Frontal cortex (tissue), 4 donors: ENCODE measurements at places on chromosomes 4 and X. TPM values are rescaled to one million over a fixed set of nuclear protein-coding genes. Genes with fewer than 3 reads are reported as not detected.

DNA sequence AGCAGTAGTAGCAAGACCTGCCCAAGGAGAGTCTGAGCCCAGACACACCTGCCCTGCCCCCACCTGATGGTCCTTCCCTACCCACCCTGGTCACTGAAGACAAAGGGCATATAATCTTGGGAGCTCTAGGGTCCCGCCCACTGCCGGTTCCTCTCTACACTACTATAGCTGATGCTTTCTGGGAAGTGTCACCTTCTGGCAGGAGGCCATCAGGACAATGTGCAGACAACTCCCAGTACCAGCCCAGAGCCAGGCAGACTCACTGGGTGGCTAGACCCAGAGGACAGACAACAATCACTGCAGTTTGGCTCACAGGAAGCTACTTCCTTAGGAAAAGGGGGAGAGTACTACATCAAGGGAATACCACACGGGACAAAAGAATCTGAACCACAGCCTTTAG lies 312.7 kb downstream of the SPRY1 start:
- DNase-seq: no peak

BEND2 gene
- not detected for total RNA-seq

GRCh38 chrX:51759055-51759839 lies 16.0 kb downstream of the GSPT2 start:
- DNase-seq: no peak

DNA sequence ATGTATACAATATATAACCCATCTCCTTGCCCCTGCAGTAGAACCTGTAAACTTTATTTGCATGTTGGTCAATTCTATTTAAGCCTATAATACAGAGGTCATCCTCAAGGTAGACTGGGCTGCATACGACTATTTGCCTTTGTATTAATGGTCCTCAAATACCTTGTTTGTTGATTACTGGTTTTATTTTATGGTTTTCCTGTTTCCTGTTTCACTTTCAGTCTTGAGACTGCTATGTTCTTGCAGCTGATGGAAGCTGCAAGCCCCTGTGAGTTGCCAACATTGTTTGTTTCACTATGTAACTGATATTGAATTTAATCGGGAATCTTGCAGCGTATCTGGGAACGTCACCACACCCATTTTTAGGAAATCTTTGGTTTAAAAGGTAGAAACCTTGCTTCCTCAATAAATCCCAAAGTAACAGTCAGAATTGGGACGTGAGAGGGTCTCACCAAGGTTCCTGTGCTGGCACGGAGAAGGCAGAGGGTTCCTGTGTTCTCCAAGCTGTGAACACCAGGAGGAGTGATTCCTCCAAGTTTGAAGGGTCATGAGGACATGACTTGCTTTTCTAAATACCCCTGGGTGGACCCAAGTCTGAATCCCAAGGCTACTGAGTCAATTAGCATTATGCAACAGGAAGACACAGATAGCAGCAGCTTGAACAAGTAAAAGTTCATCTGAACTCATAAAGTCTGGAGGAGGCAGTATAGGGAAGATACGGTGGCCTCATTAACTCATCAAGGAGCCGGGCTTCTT lies 110.6 kb upstream of the PNPLA4 start:
- DNase-seq: no peak

TNIP3 gene
- total RNA-seq: under 0.01 TPM

GRCh38 chrX:18757956-18758932 lies 50.8 kb downstream of the PPEF1 start:
- no peak for DNase-seq

HDX gene
- total RNA-seq: 11.4 TPM

GPR119 gene
- total RNA-seq: not detected

SLC30A9 gene
- 112 TPM for total RNA-seq

DNA sequence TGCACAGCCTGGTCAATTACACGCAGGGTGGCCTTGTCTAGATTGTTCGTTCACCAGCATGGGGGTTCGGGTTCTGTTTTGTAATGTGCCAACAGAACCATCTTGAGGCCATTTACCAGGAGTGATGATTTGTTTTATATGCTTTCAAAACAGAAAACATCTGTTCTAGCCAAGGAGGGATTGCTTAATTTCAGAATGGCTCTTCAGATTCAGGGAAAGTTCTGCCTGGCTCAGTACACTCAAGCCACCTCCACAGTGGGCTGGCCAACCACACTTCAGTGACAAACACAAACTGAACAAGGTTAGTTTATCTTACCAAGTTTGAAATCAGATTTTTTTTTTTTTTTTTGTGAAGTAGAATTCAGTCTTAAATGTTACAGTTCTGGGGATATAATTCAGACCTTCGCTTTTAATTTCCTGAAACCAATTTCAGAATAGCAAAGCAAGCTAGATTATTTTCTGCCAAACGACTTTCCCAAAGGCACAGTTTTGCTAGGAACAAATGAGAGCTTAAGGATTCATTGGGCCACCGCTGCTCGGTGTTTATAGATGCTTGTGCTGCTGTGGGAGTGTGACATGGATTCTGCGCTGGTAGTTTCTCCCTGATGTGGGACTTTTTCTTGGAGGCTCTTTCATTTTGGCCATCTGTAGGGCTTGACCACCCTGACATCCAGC lies 23.4 kb downstream of the SMS start:
- no peak for DNase-seq

GAGE13 gene
- not detected for total RNA-seq

- DNase-seq: no peak
Observed at GRCh38 chr4:138307319-138307718, 65.2 kb upstream of the SLC7A11 start.

FUNDC1 gene
- 22.8 TPM for total RNA-seq

GRCh38 chr4:1463088-1463926 lies 57.1 kb upstream of the NKX1-1 start:
- DNase-seq: no peak

DNA sequence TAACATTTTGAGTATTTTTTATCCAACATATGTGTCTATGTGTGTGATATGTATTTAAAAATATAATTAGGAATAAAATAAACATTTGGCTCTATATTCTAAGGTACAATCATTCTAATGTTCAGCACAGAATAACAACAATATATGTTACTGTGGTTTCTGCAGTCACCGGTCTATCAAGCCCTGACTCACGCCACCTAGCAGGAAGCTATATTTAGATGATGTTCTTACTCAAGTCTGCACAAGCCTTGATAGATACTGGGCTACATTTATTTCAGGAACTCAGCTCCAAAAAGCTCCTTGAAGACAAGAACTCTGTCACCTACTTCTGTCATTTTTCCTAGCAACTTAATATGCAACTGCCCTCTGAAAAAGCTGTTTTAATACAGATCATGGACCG lies 152.0 kb upstream of the FTHL17 start:
- DNase-seq: no peak

- DNase-seq: no peak
Observed at GRCh38 chrX:153662266-153662665, 11.3 kb downstream of the PNCK start.

DMP1 gene
- not detected for total RNA-seq

- DNase-seq: no peak
Observed at GRCh38 chr4:70594196-70594595, 2.1 kb downstream of the AMBN start.

DNA sequence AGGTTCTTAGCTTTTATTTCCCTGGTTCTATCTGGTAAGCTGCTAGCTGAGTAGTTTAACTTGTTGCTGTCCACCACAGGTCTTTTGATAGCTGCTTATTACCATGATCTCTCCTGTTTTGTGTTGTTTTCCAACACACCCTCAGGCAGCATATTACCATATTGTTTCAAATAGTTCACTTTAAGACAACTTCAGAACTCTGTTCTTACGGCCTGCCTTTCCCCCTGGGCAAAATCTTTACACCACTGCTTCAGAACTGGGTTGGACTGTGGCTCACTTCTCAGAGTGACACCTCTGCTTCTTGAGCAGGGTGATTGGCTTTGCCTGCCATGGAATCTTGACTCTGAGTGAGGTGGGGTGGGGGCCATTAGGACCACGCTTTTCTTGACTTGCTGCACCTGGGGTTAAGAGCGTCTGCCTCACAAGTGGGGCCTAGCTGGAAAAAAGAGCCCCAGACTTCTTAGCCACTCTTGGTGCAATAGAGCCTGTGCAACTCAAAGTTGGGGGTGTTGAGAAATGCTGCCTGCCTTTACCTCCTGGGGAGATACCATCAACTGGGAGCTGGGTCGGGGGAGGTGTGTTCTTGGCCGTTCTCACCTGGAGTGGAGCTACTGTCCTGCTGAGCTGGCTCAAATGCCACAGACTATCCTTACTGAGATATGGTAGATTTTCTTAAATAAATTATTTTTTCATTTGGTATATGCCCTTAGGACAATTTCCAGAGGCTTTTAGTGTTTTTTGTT lies 23.4 kb downstream of the USP9X start:
- DNase-seq: no peak

DNA sequence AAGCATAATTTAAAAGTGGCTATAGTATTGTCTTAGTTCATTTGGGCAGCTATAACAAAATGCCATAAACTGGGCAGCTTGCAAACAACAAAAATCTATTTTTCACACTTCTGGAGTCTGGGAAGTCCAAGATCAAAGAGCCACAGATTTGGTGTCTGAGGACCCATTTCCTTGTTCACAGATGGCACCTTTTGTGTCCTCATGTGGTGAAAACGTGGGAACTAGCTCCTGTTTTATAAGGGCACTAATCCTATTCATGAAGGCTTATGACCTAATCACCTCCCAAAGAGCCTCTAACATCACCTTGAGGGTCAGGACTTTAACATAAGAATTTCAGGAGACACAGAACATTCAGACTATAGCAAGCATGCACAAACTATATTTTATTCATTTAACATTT lies 126.5 kb upstream of the WDFY3 start:
- no peak for DNase-seq

DNA sequence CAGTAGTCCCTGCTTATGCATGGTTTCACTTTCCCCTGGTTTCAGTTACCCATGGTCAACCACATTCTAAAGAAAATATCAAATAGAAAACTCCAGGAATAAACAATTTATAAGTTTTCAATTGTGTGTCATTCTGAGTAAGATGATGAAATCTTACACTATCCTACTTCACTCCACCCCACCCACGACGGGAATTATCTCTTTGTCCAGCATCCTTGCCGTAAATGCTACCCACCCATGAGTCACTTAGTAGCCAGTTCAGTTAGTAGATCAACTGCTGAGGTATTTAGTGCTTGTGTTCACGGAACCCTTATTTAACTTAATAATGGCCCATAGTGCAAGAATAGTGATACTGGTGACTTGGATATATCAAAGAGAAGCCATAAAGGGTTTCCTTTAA lies 91.4 kb downstream of the KLHL13 start:
- DNase-seq: no peak

DTHD1 gene
- total RNA-seq: under 0.01 TPM

XK gene
- total RNA-seq: 3.7 TPM

GRCh38 chrX:147342197-147342596 lies 527.7 kb upstream of the CXorf51A start:
- DNase-seq: no peak

FBXO8 gene
- total RNA-seq: 24.1 TPM

IL13RA1 gene
- 2.9 TPM for total RNA-seq

- DNase-seq: no peak
Observed at GRCh38 chrX:145292218-145292617, 44.9 kb downstream of the SPANXN1 start.

DNA sequence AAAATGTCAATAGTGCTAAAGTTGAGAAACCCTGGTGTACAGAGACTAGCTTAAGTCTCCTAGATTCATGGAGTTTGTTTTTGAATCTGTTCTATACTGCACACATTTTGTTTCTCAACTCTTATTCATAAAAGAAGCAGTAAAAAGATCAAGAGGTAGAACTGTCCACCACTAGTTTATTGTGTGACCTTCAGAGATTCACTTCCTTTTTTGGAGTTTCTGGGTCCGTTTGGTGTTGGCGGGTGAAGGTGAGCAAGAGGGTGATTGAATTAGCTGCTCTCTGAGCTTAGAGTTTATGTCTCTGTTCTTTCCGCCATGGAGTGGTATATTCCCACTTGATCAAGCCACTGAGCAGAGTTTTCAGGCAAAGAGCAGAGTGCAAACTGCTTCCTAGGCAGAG lies 21.4 kb upstream of the PLAC1 start:
- no peak for DNase-seq

- DNase-seq: peak; percentile 42
Observed at GRCh38 chr4:40923316-40924095, 173.8 kb downstream of the NSUN7 start.

MGARP gene
- 0.82 TPM for total RNA-seq

DNA sequence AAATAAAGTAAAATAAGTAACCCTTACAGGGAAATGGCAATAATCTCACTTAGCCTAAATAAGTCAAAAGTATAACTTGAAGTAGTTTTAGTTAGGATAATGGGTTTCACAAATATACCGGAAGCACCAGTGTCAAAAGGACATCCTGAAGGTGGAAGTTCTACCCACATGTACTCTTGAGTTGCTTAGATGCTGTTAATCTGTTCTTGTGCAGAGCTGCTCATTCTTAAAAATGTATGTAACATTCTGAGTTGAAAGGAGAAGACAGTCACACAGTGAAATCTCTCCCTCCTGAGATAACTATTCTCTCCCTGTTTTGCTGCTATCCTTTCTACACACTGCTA lies 11.2 kb upstream of the CCNG2 start:
- DNase-seq: no peak

DNA sequence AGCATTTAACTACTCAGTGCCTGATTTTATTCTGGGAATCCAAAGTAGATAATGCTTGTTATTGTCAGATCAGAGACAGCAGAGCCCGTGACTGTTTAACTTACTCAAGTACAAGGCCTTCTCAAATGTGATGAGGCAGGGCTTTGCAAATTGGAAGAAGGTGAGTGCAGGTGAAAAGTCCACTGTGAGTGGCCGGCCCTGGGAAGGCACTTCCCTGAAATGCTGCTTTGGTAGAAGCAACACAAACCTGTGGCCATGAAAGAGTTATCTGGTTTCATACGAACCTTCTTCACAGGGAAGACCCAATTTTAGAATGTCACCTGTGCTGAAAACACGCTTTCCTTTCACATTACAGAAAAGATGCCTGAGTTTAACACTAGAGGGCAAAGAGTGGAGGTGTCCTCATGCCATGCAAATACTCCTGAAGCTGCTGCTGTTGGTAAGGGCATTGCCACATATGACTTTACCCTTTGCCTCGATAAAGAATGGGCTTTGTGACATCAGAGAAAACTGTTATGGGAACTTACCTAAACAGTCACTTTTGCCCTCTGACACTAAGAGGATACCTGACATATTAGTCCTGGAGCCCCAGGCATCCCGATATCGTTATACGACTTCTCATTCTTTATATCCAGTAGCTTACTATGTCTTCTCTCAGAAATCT lies 8.0 kb downstream of the PPARGC1A start:
- no peak for DNase-seq

PAGE1 gene
- total RNA-seq: 0.41 TPM

- DNase-seq: no peak
Observed at GRCh38 chr4:175456131-175456530, 355.9 kb downstream of the GPM6A start.

PAGE4 gene
- total RNA-seq: not detected

DNA sequence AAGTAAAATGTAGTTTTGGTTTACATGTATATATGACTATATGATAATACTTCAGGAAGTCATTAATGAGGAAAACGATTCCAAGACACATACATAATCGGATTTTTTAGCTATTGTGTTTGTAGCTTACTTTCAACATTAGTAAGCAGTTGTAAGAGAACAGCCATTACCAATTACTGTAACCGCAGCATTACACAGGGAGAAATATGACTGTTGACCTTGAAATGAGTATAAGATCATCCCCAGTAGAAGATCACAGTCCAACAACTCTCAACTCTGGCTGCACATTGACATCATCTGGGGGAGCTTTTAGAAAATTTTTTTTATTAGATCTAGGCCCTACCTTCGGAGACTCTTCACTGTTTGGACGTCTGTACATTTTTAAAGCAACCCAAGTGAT lies 762.0 kb upstream of the MAGEB2 start:
- DNase-seq: no peak
